ENCODE measurements at places on chromosomes 5 and 9.

DNA sequence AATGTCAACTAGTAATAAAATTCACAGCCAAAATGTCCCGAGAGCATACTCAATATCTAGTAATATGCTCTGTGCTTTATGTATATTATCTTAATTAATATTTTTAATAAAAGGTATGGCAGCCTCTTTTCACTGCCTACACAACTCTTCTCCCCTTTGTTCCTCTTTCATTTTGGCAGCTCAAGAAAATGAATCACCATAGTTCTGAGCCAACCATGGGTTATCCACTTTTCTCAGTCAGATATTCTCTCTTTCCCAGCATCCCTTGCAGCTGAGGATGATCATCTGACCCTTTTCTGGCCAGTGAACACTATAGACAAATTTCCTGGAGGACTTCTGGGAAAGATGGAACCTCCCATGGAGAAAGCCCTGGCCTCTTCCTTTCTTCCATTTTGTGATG is 8.2 kb upstream of the DOCK8 start:
- no peak for DNase-seq

DNA sequence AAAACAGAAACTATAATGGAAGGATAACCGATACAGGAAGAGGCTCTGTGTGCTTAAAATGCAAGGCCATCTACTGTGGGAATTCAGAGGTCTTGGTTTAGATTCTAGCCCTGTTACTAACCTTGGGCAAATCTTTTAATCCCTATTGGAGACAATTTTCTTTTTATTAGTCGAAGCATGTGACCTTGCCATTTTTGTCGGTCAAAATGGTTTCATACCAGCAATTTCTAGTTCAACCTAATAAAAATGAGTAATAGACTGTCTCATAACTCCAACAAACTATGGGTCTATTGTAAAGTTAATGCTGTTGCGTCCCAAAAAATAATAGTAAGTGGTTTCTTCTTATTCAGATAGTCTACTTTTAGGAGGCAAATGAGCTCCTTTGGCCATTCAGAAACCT is 38.4 kb downstream of the PRR16 start:
- DNase-seq: no peak

- DNase-seq: no peak
Measured at GRCh38 chr9:109052416-109052815, 39.1 kb upstream of the CTNNAL1 start.

DNA sequence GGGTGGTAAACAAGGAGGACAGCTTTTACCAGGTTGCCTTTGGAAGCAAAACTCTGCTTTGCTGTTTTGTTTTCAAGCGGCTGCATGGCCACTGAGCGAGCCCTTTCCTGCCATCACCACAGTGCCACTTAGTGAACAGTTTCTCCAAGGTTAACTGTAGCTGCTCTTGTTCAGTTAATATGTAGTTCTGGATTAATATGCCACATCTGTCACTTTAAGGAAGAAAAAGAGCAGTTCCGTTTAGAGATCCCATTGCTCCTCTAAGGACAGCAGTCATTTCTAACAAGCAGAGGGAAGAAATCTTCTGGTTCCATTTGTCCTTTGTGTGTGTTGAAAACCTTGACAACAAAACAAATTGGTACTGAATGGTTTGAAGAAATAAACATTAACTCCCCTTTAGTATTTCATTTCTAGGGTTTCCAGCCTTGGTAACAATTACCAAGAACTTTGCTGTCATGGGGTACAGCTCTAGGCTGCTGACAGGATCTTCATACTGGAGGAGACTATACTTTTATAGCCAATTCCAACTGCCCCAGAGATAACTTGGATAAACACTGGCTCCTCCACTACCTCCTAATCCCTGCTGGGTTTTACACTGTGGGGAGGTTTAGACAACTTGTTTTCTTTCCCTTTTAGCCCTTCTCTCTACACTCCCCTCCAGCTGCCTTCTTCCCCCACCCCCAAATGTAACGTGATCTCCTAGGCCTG is 10.3 kb upstream of the ABL1 start:
- no peak for DNase-seq

- DNase-seq: no peak
Measured at GRCh38 chr5:61657686-61658085, 325.6 kb downstream of the ZSWIM6 start.

DNA sequence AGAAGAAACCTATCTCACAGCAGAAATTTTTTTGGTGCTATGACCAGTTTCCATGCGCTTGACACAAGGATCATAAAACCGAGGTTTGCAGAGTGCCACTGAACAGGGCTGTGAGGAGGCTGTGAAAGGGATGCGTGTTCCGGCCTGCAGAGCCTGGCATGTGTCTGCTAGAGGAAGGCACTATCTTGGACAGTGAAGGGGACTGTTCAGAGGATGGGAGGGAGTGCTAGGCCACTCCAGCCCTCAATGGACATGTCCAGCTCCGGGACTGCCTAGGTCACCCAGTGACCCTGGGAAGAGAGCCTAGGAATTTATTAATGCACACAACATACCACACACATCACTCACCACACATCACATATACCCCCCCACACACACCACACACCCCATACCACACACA is 275.9 kb downstream of the GADD45G start:
- no peak for DNase-seq

GRCh38 chr5:109305352-109305751 is 104.4 kb downstream of the PJA2 start:
- no peak for DNase-seq

Data from T-cell (primary cell).